ENCODE measurements at places on chromosomes 7 and 10.
A peak's percentile ranks its signal among the peaks of the same experiment; 100 is the strongest.

DNA sequence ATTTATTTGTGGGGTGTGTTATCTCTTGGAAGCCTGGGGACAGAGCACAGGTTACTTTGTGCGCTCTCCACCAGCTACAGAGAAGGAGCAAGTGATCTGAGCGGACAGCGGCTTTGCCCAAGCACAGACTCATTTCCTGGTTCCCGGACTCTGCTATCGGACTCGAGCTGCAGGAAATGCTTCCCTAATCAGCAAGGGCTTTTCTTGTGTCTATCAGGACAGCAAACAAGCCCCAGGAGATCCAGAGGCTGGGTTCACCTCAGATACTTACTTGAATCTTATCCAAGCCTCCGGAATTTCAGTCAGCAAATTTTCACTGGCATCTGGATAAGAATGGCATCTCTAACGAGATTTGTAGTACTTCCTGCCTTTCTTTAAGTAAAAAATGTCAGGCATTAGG, 27.8 kb downstream of the MRC1 start:
- DNase-seq, result peak; percentile 52

DNA sequence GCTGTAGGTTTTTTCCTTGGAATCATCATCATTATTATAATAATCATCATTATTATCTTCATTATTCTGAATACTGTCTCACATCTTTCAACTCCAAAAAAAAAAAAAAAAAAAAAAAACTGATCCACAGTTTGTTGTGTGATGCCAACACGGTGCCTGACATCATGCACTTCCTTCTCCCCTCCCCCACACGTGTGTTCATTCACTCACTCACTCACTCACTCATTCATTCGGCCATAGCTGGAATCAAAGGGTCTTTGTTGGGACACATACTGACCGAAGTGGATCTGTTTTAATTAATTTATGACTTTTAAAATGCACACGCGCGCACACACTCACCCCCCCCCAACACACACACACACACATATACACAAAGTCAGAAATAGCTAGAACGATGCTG, 177.8 kb downstream of the PIP4K2A start:
- DNase-seq, result no peak

DNA sequence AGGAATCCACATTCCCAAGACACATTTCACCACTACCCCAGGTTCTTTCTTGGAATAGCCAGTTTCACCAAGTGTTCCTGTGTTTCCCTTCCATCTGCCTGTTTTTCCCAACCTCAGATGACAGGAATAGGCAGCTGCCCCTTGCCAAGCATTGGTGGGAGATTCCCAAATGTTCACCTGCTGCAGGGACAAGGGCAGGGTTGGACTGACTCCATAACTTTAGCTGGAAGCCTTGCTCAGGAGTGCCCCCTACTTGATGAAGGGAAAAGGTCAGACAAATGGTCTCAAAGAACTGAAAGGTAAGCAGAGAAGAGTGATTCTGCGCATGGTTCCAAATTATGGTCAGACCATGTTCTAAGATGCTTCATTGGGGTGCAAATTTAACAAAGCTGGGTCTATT, 45.1 kb upstream of the LYZL1 start:
- peak; percentile 13 for DNase-seq

DNA sequence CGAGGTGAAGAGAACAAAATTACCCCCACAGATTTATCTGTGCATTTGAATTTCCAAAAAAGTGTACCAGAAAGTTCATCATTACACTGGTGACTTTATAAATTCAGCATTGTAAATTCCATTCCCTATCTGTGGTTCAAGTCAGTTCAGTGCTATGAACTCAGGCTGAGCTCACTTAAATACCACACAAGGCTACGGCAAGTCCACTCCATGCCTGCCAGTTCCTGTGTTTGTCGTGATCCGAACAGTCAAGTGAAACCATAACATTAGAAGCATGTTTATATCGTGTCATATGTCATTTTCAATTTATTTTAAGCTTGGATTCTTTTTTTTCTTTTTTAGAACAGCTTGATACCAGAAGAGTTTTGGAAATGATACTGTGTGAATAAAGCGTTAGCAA, 14.8 kb downstream of the MBL2 start:
- DNase-seq, result peak; percentile 40

- DNase-seq, result no peak
Observed at GRCh38 chr10:57891201-57892006, 376.3 kb downstream of the IPMK start.

- DNase-seq, result no peak
Observed at GRCh38 chr10:73000973-73001372, 46.4 kb upstream of the PLA2G12B start.

DNA sequence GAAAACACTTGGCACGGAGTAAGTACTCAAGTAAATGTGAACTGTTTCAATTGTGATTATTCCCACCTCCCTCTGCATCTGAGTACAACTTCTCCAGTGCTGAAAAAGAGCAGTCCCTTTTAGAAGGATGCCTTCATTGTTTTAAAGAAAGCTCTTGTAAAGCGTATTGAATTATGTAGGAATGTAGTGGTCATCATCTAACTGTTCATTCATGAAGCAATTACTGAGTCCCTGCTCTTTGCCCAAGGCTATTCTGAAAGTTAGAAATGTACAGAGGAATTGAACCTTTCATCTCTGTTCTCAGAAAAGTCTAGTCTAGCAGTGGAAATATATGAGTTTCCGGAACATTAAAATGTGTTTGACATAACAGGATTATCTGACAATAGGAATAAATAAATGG, 127.8 kb downstream of the CACNB2 start:
- no peak for DNase-seq

DNA sequence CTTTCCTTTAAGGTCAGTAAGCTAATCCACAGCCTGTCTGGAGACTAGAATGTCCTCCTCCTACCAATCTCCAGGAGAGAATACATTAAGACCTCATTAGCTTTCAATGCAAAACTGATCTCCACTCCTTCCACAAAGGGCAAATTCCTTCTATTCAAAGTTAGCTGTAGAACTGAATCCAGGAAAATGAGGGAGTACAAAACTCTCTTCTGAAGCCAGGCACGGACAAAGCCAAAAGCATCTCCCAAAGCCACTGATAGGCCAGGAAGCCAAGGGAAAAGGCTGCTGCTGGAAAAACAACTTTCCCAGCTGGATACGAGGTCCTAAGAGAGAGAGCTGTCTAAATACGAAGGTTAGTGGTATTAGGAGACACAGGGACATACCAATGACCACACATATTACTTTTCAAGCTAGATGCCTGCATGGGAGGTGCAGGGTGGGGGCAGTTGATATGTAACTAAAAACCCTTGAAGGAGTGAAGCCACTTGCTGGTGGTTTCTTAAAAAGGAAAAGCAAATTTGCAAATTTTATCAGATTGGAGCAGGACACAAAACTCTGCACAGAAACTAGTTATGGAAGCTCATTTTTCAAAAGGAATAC, 43.6 kb downstream of the MKX start:
- no peak for DNase-seq

- DNase-seq, result no peak
Observed at GRCh38 chr7:144769352-144769751, 66.5 kb downstream of the TPK1 start.

GRCh38 chr7:118306771-118307170, 82.3 kb downstream of the ANKRD7 start:
- no peak for DNase-seq

GRCh38 chr10:118638680-118639079, 43.2 kb upstream of the PRLHR start:
- DNase-seq, result no peak

DNA sequence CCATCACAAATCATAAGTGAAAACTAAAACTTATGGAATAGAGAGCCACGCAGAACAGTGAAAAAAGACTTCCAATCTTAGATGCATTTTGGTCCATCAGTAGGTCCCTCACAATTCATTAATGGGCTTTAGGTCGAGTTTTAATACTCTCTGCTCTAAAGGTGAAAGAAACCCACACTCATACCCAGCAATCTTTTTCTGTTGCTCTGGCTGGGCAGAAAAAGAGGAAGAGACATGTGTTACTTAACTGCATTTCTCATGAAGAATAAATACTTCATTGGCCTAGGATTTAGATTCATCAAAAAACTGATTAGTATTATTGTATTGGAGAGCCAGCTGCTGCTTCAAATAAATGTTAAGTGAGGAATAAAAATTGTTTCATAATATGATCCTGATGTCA, 645.7 kb downstream of the PHTF2 start:
- no peak for DNase-seq

GRCh38 chr10:87925570-87925969, 62.1 kb downstream of the PTEN start:
- DNase-seq, result no peak

DNA sequence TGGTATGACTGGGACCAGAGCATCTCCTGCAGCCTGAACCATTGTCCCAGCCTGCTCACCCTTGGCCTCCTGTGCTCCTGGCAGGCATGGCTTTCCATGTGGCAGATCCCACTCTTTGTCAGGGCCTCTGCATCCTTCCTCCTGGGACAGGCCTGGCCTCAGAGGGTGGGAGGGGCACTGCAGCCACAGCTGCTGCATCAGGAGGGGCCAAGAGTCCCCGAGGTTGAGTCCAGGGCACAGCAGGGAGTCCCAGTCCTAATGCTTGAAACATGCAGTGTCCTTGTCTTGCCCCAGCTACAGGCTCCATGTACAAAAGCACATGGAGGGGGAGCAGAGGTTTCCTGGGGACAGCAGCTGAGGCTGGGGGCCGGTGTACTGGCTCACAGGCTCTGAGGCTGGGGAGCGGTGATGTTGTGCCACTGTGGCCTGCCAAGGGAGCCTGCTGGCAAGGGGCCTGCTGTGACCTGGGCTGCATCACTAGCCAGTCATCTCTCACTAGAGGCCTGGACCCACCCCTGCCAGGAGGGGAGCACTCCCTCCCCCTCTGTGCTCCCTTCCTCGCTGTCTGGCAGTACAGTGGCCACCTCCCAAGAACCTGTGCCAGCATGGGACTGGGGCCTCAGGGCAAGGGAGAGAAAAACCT, 144.8 kb downstream of the ZNF248 start:
- no peak for DNase-seq

GRCh38 chr7:30091491-30091912, 43.3 kb upstream of the MTURN start:
- no peak for DNase-seq

- no peak for DNase-seq
Observed at GRCh38 chr7:43904533-43905208, 1.7 kb downstream of the URGCP start.

DNA sequence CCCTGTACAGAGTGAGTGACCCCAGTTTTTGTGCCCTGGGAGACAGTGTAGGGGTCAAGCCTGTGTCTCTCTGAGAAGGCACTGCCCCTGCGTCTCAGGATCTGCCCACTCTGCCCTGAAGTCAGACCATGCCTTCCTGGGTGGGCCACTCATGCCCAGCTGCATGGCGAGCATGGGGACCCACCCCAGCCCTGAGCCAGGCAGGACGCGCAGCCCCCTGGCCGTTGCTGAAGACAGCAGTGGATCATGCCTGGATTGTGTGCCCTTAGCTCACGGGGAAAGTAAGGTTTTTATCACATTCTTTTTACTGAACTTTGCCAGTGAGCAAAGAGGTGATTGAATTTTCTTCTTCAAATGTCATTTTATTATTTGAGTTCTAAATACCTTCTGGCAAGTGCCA, 66.2 kb downstream of the WDR37 start:
- no peak for DNase-seq

GRCh38 chr7:145700488-145700887, 416.1 kb upstream of the CNTNAP2 start:
- no peak for DNase-seq
